ENCODE measurements at places on chromosomes 3 and 15. TPM values are rescaled to one million over a fixed set of nuclear protein-coding genes. Genes with fewer than 3 reads are reported as not detected.
A peak's percentile ranks its signal among the peaks of the same experiment; 100 is the strongest.

DNA sequence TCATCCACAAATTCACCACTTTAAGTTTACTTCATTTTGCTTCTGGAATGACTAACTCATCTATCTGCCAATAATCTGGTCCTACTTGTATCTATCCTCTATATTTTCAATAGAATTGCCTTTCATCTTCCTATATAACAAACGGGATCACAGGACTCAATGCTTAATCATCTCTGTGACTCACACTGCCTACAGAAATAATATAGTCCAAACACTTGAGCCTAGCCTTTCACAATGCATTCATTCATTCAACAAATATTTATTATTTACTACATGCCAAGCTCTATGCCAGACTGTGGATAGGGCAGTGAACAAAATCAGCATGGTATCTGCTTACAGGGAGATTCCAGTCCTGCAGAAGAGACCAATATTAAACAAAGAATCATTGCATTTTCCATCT is 16.6 kb upstream of the AGTR1 start:
- DNase-seq, result no peak

DNA sequence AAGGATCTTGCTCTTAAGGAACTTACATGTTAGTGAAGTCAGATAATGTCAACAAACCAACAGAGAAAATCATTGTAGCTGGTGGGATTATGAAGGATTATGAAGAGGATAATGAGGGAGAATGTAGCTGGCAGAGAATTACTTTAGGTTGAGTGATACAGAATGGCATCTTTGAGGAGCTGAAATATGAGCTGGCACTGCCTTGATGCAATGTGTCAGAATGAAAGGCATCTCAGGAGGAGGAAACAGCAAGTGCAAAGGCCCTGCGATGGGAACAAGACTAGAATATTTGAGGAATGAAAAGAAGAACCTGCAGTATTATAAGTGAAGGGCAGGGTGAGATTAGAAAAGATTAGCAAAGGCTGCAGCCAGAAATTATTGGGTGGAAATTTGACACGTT is 237.2 kb upstream of the ADAMTS9 start:
- DNase-seq, result no peak

DNA sequence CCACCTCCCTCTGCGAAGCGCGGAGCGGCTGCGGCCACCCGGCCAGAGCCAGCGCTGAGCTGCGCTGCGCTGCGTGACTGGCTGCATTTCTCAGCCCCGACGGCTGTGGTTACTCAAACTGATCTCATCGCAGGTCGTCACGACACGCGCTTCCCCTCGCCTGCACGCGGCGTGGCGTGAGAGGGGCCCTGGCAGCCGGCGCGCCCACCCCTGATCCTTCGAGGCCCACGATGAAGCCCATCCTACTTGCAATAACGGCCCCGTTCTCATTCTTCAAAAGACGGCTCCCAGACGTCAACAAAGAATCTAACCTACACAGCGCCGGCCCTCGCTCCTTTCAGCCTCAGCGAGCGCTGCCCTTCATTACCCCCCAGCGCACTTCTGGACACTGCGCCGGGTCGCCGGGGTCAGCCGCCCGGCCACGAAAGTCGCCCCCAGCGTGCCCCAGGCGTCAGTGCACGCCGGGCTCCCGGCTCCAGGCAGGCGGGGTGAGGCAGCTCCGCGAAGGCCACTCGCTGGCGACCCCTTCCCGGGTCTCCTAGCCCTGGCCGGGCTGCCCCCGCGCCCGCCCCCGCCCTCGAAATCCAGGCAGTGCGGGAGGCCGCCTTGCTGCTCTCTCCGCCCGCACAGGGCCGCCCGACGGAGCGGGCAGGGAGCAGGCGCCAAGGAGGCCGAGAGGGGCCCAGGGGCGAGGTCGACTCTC is 9.9 kb upstream of the LEKR1 start:
- DNase-seq, result no peak

DNA sequence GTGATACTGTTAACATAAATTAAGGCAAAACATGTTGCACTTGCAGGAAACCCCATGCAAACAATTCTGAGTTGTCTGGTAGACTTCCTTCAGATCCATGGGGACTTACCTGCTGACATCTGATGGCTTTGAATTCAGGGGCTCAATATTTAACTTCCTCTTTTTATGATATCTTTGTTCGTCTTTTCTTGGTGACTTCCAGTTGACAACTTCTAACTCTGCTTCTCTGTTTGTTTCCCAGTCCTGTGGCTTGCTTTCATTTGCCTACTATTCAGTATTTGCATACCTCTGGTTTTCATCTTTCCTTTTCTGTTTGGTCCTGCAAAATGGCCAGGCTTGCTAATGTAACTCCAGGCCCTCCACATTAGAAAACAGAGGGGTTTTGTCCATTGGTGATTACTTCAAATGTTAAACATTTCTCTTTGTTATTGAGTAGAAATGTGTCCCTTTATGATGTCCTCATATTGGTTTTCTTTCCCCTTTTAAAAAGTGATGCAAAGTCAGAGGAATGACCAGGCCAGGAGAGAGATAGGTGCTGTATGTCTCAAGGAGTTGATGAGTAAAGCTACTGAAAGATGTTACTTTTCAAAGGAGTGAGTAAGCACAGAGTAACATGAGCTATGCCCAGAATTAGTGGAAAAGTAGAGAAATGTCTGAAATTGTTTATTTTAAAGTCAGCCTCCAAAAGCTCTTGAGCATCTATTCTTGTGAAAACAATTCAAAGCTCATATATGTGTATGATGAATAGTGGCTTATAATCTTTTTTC is 335.9 kb downstream of the LPP start:
- no peak for DNase-seq

GRCh38 chr3:117434661-117435412 is 725.3 kb downstream of the TUSC7 start:
- DNase-seq, result no peak

GRCh38 chr3:122810734-122811133 is 15.9 kb downstream of the SLC49A4 start:
- no peak for DNase-seq

DNA sequence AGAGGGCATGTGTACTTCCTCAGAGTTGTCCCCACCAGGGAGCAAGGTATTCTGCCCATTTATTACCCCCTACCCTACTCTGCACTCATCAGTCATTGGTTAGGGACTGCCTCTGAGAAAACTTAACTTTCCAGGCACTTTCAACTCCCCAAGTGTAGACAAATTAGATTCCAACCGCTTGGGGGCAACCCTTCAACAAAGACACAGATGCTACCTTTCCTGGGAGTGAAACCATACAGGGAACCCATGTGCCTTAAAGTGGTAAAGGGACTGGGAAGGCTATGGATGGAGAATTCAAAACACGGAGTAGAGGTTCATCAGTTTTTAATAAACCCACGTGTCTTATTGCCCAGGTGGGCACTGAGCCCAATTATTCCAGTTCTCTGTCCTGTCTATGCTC is 19.4 kb upstream of the UBE2E2 start:
- peak; percentile 13 for DNase-seq

The GOLGA8J gene
- polyA plus RNA-seq, result not detected

- DNase-seq, result no peak
Observed at GRCh38 chr3:150068440-150069153, 97.9 kb upstream of the PFN2 start.

DNA sequence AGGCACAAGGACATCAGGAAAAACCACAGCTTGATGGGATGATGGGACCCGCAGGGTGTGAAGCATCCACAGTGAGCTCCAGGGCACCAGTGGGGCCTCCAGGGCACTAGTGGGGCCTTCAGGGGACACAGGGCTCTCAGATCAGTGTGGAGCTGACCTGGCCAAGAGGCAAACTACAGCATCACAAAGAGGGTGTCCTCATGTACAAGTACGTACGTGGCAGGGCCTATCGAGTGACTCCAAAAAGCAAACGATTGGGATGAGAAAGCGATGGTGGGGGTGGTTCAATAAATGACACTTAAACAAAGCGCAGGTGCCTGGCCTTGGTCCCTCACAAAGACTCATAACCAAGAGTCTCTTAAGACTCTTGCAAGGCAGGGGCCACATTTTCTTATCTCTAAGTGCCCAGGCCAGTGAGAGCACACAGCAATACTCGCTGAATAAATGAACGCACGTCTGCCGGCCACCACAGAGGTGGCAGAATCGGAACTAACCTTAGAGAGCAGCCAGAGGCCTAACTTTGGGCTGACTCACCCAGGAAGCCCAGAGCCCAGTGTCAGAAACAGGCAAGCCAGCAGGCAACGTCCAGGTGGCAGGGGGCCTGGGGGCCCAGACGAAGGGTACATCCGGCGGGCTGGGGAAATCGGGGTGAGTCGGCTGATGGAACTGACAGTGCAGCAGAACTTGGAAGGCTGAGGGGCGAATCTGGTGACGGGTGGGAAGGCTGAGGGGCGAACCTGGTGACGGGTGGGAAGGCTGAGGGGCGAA is 8.7 kb downstream of the PCSK6 start:
- DNase-seq, result no peak

Measured in K562 (cell line).